CD4-positive, alpha-beta T cell treated with Interleukin-21 for 1 hour (primary cell): ENCODE measurements at places on chromosomes 3 and 15.

GRCh38 chr3:50095352-50095998 is 6.8 kb downstream of the RBM5 start:
- DNase-seq: no peak

GRCh38 chr15:56244811-56245576 is 1.3 kb upstream of the RFX7 start:
- peak; percentile 27 for DNase-seq

- DNase-seq: no peak
Measured at GRCh38 chr3:117063930-117064329, 354.4 kb downstream of the TUSC7 start.

- peak; percentile 62 for DNase-seq
Measured at GRCh38 chr3:56928379-56929068, 126.8 kb upstream of the ARHGEF3 start.

- DNase-seq: no peak
Measured at GRCh38 chr15:70802629-70803028, 39.3 kb upstream of the UACA start.

DNA sequence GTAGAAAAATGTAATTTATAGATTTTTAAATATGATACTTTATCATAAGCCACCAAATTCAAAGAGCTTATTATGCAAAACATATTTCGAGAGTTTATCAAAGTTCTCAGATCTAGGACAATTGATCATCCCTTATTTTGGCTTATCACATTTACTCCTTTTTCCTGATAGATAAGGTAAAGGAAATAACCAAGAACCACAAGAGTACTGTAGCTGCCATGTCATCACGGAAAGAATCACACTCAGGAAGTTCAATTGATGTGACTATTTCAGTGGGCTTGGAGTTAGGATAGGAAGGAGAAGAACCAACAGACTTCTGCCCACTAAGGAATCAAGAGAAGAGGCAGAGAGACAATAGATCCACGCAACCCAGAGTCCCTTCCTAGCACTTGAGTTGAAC is 142.7 kb upstream of the TMCO5A start:
- DNase-seq: no peak

DNA sequence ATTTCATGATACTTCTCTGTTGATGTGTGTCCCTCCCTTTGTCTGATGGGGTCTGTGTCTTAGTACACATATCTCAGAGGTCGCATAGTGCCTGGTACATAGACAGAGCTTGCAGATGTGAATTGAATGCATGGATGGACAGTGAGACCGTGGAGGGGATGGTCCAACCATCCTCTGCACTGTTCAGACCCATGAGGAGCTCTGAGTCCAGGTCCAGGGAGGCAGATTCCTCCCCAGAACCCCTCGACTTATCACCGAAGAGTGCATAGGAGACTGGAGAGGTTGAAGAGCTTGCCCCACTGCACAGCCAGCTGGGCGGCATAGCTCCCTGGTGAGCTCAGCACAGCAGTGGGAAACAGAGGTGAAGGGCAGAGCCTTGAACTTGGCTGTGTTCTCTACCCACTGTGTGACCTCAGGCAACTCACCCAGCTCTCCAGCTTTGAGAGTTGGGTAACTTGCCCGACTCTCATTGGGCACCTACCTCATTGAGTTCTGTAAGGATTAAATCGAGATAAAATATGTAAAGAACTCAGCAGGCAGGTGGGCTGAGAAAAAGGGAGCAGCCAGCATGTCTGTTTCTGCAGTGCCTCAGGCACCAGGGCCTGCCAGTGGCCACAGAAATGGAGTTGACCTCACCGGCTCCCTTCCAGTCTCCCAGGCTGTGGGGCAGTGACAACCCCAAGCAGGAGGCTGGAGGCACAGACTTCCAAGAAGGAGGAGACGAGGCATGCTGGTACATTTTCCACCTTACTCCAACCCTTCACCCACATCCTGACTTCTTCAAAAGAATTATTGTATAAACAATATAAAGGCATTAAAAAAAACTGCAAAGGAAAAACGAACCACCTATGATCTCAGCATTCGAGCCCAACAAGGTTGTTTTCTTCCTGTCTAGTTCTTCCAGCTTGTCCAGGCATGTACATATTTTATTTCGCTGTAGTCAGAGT is 54.1 kb upstream of the TFRC start:
- DNase-seq: no peak

DNA sequence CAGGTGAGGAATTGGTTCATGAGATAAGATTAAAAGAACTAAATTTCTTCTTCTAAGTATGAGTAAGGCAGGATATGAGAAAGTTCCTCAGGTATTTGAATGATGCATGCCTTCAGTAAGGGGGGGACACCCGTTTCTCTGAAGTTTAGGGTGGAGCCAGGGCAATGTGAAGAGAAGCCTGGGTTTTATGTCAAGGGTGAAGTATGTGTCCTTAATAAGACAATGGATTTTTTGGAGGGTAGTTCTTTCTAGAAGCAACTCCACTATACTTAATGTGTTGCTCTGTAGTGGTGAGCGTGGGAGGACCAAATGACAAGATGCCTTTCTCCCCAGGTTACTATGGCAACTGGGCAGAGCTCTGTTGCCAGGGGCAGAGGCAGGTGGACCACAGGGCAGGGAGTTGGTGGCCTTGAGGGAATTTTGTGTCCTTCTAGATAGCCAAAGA is 44.0 kb downstream of the PHLDB2 start:
- DNase-seq: no peak

DNA sequence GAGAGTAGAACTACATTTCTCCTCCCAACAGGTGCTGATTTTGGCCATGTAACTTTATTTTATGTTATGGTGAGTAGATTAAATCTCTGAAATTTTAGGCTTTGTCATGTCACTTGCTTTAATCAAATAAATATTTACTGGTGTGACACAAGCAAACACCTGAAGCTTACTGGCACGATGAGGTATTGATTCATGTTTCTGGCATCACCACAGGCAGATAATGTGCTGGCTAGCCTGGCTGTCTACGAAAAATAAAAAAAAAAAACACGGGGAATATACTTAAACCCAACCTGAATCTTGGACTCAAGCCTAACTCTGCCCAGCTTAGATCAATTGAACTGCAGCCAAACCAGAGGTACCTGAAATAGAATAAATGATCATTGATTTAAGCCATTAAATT is 65.6 kb upstream of the CADM2 start:
- no peak for DNase-seq

- DNase-seq: no peak
Measured at GRCh38 chr3:19734453-19734852, 199.6 kb downstream of the EFHB start.

GRCh38 chr3:140832883-140833282 is 108.8 kb upstream of the SLC25A36 start:
- no peak for DNase-seq

GRCh38 chr3:188236271-188236670 is 82.3 kb downstream of the LPP start:
- no peak for DNase-seq

DNA sequence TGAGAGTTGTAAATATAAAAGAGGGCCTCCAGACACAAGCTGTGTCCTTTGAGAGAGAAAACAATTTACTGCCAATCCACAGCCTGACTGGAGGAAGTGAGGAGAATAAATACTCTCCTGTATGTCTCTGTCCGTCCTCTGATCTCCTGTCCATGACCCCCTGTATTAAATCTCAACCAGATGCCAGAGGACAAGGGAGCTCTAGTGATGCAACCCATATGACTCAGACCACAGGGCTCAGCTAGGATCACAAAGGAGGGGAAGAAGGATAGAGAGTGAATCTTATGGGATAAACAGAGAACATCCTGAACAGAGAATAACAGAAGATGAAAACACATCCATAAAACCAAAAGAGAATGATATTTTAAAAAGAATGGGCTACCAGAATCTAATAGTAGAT is 482.6 kb downstream of the PLOD2 start:
- DNase-seq: no peak

DNA sequence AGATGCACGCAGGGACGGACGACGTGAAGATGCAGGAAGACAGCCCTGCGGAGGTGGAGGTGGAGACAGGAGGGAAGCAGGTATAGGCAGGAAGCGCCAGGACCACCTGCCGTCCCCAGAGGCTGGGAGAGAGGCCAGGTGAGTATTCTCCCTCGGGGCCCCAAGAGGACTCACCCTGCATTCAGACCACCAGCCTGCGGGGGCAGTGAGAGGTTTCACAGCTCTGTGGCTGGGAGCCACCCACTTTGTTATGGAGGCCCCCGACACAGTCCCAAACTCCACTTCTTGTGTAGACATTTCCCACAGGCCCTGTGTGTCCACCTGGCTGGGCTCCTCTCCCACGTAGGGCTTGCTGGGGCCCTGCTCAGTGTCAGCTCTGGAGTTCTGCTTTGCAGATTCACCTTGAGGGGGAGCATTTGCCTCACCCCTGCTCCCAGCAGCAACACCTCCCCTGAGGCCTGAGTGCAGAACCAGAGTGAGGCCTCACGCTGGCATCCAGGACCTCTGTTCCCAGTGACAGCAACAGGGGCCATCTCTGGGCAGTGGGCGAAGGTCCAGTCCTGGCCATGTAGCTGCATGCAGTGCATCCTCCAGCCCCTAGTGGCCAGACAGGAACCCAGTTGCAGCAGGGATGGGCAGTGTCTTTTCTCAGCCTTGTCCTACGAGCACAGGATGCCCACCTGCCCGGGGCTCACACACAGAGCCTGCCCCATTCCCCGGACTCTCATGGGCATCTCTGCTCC is 119.4 kb upstream of the IQSEC1 start:
- no peak for DNase-seq

DNA sequence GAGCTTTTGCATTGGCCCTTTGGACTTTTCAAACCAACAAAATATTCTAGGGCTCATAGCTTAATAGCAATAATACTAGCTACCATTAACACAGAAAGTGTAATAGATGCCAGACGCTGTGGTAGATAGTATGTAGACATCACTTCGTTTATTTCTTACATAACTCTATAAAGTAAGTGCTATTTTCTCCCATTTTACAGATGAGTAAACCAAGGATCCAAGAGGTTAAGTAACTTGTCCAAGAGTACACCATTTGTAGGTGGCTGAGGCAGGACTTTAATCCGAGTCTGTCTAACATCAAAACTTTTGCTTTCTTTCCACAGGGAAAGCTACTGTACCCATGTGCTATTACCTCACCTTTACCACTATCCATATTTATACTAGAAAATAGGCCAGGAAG is 12.0 kb downstream of the EID1 start:
- DNase-seq: no peak

DNA sequence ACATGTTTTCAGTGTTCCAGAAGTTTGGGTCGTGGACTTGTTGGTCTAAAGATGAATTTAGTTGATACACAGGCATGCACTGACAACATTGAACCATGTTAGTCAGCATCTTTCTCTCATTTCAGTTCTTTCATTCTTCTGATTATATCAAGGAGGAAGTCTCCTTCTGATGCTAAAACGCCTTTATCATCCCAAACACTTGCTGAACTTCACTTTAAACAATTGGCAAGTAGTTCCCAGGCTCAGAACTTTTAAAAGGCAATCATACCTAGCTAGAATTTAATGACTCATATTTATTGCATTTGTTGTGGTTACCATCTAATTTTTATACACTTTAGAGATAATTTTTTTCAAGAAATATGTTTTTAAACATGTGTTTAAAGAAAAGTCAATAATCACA is 15.9 kb downstream of the LMCD1 start:
- no peak for DNase-seq

DNA sequence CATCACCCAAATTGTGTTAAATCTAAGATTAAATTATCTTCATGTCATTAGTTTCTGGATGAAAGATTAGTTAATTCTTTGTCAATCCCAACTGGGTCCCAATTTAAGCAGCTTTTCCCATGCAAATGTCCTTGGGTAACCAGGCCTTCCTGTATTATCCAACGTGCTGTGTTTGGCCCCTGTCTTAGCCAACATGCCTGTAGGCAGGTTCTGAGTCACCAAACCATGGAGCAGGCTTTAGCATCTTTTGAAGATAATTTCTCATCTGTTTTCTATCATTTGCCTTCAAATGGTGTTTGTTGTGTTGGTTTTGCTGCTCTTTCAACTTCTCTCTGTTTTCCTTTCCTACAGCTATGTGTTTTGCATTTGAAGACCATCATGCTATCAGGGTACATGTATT is 216.2 kb downstream of the ITPR1 start:
- DNase-seq: no peak

DNA sequence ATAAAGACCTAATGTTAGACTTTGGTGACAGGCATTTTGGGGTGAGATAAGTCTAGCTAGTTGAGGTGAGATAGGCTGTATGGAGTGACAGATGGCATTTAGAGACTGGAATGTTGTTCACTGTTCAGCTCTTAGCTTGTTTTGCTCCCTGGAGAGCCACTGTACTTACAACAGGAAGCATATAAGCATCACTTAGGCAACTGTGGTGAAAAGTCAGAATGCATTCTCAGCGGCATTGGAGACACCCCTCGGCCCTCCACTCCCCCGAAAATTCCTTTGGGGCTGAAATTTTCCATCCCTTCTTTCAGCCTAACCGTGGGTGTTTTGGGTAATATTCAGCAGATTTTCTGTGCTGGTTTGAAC is 73.4 kb downstream of the SLCO3A1 start:
- DNase-seq: no peak

DNA sequence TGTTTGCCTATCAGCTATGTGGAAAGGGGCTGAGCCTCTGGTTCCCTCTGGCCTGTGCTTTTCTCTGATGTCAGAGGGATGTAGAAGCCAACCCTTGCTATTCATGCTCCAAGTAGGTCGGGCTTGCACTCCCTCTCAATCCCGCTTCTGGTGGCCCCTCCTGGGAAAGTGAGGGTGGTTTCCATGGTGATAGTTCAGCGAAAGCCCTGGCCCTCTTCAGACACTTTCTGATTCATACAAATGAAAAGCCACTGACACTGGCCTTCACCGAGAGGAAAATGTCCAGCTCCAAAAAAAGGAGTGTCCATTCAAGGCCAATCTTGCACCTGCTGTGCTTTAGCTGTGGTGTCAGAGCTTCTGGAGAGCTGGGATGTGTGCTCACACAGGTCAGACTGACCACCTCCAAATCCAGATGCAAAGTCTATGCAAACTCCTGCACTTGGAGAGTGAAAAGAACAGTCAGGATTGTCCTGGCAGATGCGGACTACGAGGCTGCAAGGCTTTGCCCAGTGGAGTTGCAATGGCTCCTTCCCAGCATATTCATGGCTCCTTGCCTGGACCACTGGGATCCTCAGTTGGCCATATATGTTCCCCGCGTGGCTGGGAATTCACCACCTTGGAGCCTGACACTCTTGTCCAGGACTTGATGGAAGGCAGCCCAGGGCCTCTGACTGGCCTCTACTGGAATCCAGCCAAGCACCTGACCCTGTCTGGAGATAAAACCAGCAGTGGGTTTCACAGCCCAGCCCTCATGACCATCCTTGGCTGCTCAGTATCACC is 96.6 kb downstream of the CEMIP start:
- DNase-seq: no peak

DNA sequence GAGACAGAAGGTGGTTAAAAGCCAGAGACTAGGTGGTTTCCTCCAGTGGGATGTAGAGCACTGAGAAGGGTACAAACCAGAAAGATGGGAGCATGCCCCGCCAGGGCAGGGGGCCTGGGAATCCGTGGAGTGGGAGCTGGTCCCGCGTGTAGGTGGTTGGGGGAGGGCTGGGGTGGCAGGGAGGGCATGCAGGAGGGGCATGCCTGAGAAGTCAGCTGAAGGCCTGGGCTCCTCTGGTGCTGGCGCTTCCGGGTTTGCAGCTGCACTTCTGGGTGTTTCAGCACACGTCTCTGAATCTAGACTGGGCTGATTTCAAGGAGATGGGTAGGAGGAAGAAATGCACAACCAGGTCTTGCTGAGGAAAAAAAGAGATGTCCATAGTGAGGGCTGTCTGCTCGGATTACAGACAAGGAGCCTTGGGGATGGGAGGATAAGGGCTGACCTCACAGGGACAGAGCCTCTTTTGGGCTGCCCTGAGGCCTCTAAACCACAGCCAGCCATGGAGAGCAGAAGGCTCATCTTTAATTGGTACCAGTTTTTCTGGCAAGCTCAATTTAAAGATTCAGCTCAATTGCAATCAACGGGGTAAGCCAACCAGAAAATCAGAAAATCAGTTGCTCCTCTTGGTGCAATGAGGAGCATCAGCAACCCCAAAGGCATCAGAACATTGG is 151.9 kb downstream of the FAM43A start:
- no peak for DNase-seq
